ENCODE measurements at places on chromosomes 16 and 17. TPM values are rescaled to one million over a fixed set of nuclear protein-coding genes. Genes with fewer than 3 reads are reported as not detected.

- H3K27me3 ChIP-seq, result peaks cover 14% of the 10 kb centered on the region
- no peaks in the 10 kb centered on the region for H3K36me3 ChIP-seq
- H3K27ac ChIP-seq, result no peak overlapping the region
- H3K4me3 ChIP-seq, result no peak overlapping the region
- H3K4me1 ChIP-seq, result no peaks in the 10 kb centered on the region
- DNase-seq, result no peak
Measured at GRCh38 chr17:83105512-83105911, 26.1 kb downstream of the METRNL start.

EVPLL gene
- total RNA-seq, result not detected

GRCh38 chr17:82949984-82950383, 110.2 kb upstream of the ZNF750 start:
- peaks cover 34% of the 10 kb centered on the region for H3K36me3 ChIP-seq
- no peaks in the 10 kb centered on the region for H3K27me3 ChIP-seq
- H3K4me3 ChIP-seq, result no peak overlapping the region
- H3K4me1 ChIP-seq, result no peaks in the 10 kb centered on the region
- DNase-seq, result no peak

ABCC11 gene
- total RNA-seq, result 0.17 TPM

DNA sequence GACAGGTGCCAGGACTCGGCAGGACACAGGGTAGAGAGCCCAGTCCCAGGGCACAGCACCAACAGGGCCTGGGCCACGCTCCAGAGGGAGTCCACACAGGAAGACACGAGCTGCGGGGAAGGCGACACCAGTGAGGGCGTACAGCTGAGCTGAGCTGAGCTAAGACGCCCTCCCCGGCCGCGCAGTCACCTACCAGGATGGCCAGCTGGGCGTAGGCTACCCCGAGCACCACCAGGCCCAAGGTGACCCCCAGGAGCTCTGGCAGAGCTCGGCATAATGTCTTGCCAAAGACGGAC, 42.6 kb downstream of the TSC2 start:
- DNase-seq, result no peak
- H3K4me1 ChIP-seq, result no peaks in the 10 kb centered on the region
- H3K27me3 ChIP-seq, result no peaks in the 10 kb centered on the region
- no peak overlapping the region for H3K27ac ChIP-seq
- no peaks in the 10 kb centered on the region for H3K36me3 ChIP-seq

CCT6B gene
- 2.8 TPM for total RNA-seq

DNA sequence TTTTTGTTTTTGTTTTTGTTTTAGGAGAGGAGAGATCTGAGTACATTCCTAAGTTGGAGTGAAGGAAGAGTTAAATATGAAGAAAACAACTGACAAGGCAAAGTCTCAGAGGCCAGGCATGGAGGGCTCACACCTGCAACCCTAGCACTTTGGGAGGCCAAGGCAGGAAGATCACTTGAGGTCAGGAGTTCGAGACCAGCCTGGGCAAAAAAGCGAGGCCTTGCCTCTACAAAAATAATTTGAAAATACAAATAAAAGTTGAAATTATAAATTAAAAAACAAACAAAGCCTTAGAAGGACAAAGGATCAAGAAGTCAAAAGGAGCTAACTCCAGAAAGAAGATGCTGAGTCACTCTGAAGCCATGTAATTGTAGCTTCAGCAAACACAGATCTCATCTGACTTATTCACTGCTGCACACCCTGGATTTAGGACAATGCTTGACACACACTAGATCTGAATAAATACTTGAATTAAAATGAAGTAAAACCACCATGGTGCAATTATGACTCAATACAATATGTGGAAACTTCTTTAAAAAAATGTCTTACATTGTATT, 9.1 kb downstream of the CEP20 start:
- H3K27ac ChIP-seq, result peak overlapping the region; percentile 91
- no peaks in the 10 kb centered on the region for H3K27me3 ChIP-seq
- H3K4me3 ChIP-seq, result peak overlapping the region; percentile 40
- H3K36me3 ChIP-seq, result peaks cover 5% of the 10 kb centered on the region
- no peak for DNase-seq

DNA sequence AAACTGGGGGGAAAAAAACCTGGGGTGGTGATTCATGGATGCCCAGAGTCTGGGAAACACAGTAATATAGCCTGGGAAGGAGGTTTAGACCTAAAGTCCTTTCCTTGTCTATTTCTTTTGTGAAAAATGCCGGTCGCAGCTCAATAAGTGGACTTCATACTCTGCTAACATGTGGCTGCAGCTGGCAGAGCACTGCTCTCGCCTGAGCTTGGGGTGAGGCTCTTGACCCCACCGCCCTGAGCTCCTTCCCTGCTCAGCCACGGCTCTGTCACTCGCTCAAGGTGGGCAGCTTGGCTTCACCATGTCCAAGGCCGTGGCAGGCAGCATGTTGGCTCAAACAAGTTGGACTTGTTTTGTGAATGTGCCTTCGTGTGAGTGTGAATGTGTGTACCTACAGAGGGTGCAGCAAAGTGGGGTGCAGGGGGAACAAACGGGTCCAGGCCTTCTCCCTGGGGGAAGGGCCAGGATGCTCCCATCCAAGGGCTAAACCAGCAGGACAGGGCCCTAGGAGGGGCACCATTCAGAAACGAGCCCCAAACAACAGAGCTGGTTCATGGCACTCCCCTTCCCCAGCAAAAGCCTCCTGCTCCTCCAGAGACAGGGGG, 4.9 kb downstream of the FA2H start:
- H3K4me3 ChIP-seq, result no peak overlapping the region
- DNase-seq, result no peak
- H3K27ac ChIP-seq, result no peak overlapping the region
- H3K36me3 ChIP-seq, result no peaks in the 10 kb centered on the region

FAM20A gene
- not detected for total RNA-seq

DNA sequence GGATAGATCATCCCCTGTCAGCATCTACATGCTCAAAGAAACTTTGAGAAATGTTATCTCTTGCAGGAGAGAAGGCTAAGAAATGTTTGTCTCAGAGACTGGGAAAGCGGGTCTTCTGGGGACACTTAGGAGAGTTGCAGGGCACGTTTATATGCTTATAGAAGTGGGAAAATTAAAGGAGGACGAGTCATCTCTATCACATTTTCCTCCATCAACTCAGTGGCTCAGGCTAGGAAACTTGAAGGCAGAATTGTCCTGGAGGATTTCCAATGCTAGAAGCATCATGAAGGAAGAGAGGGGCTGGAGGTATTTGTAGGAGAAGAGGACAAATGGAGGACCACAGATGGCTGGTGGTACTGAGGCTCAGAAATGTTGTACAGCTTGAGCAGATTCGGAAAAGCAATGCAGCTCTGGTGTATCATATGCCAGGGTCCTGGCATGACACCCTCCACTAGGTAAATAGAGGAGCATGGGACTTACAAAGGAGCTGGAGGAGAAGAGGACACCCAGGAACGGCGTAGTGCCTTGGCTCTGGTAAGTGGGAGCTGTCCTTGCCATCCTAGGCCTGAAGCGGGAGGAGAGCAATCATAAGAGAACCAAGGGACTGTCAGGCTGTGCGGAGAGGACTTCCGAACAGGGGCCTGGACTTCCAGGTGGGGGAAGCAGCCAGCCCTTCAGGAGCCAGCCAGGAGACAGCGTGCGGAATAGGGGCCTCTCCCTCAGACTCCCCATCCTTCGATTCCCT, 4.5 kb upstream of the HS3ST3B1 start:
- H3K27ac ChIP-seq, result no peak overlapping the region
- DNase-seq, result no peak
- H3K4me1 ChIP-seq, result peaks cover 40% of the 10 kb centered on the region
- peaks cover 2% of the 10 kb centered on the region for H3K36me3 ChIP-seq

IGSF6 gene
- total RNA-seq, result 0.26 TPM

Measured in activated T-cell treated with anti-CD3 and anti-CD28 coated beads, Interleukin-2, amount 50 U/mL, for 72 hours (primary cell).